ENCODE measurements at places on chromosomes 5 and 9. TPM values are rescaled to one million over a fixed set of nuclear protein-coding genes. Genes with fewer than 3 reads are reported as not detected.

DNA sequence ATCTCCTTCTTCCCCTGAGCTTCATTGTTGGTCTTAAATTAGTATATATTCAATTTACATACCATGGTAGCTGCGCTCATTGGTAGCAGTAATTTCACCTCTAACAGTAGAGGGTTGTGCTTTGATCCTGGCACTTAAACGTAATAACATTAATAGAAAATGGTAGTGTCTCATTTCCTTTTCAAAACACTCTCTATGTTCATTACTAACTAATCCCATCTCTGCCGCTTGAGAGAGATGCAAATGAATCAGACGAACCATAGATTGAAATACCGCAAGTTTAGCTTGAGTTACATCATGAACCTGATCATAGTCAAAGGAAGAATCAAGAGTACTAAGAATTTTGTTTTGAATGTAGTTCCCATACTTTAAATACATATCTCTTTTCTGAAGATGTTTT lies 2.2 kb downstream of the THBS4 start:
- no peaks in the 10 kb centered on the region for H3K4me1 ChIP-seq
- no peak overlapping the region for H3K27ac ChIP-seq
- no peak for DNase-seq
- peaks cover 2% of the 10 kb centered on the region for H3K27me3 ChIP-seq
- H3K36me3 ChIP-seq = no peaks in the 10 kb centered on the region

DNA sequence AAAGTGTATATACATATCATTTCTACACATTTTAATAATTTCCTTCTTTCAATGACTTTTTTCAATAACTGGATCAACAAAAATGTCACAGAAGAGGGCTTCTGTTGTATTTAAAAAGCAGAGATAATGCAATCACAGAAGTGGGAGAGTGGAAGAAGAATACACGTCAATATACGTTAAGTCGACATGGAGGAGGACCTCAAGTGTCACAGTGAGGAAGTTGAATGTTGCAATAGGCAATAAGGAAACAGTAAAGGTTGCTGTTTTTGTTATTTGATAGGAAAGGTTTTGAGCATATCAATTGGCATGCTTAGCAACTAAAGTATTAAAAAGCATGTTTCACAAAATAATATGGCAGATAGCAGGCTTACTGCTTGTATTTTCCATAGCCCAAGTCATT lies 184.0 kb upstream of the NR4A3 start:
- H3K4me1 ChIP-seq = no peaks in the 10 kb centered on the region
- no peaks in the 10 kb centered on the region for H3K36me3 ChIP-seq
- no peak overlapping the region for H3K27ac ChIP-seq
- no peaks in the 10 kb centered on the region for H3K27me3 ChIP-seq
- no peak overlapping the region for H3K4me3 ChIP-seq

DNA sequence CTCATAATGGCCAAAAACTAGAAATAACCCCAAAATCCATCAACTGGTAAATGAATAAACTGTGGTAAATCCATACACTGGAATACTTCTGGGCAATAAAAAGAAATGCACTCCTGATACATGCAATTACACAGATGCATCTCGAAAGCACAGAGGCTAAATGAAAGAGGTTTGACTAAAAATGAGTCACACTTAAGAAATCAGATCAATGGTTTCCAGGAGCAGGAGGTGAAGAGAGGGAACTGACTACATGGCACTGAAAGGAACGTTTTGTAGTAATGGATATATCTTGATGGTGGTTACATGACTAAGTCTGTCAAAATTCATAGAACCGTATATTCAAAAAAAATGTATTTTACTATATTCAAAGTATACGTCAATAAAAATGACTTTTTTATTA lies 42.4 kb downstream of the STRBP start:
- no peak for DNase-seq
- no peak overlapping the region for H3K4me3 ChIP-seq
- no peaks in the 10 kb centered on the region for H3K36me3 ChIP-seq

- DNase-seq = no peak
- no peaks in the 10 kb centered on the region for H3K4me1 ChIP-seq
- H3K36me3 ChIP-seq = no peaks in the 10 kb centered on the region
- H3K27ac ChIP-seq = no peak overlapping the region
Observed at GRCh38 chr5:171092194-171092593, 216.9 kb upstream of the TLX3 start.

DNA sequence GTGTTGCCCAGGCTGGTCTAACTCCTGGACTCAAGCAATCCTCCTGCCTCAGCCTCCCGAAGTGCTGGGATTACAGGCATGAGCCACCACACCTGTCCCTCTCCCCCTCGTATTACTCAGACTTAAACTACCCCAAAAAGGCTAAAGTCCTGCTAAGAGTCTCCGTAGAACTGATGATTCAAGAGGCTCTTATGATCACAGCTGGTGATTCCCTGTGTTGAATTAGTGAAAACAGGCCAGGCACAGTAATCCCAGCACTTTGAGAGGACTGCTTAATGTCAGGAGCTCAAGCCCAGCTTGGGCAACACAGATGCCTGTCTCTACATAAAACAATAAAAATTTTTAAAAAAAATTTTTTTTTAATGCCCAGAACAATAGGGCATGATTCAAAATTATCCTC lies 9.2 kb downstream of the CDC26 start:
- H3K36me3 ChIP-seq = peaks cover 20% of the 10 kb centered on the region
- H3K4me1 ChIP-seq = no peaks in the 10 kb centered on the region
- no peaks in the 10 kb centered on the region for H3K27me3 ChIP-seq
- DNase-seq = no peak

- no peak overlapping the region for H3K4me3 ChIP-seq
- no peaks in the 10 kb centered on the region for H3K4me1 ChIP-seq
- DNase-seq = no peak
- H3K27ac ChIP-seq = no peak overlapping the region
- H3K27me3 ChIP-seq = no peaks in the 10 kb centered on the region
- no peaks in the 10 kb centered on the region for H3K36me3 ChIP-seq
Observed at GRCh38 chr9:105483618-105484017, 35.8 kb downstream of the FSD1L start.

GRCh38 chr5:79591326-79591725 lies 20.9 kb upstream of the TENT2 start:
- no peak for DNase-seq
- H3K36me3 ChIP-seq = no peaks in the 10 kb centered on the region

GRCh38 chr5:176775409-176775808 lies 35.0 kb upstream of the UNC5A start:
- H3K4me1 ChIP-seq = peaks cover 2% of the 10 kb centered on the region
- H3K36me3 ChIP-seq = no peaks in the 10 kb centered on the region
- no peaks in the 10 kb centered on the region for H3K27me3 ChIP-seq
- DNase-seq = no peak

DNA sequence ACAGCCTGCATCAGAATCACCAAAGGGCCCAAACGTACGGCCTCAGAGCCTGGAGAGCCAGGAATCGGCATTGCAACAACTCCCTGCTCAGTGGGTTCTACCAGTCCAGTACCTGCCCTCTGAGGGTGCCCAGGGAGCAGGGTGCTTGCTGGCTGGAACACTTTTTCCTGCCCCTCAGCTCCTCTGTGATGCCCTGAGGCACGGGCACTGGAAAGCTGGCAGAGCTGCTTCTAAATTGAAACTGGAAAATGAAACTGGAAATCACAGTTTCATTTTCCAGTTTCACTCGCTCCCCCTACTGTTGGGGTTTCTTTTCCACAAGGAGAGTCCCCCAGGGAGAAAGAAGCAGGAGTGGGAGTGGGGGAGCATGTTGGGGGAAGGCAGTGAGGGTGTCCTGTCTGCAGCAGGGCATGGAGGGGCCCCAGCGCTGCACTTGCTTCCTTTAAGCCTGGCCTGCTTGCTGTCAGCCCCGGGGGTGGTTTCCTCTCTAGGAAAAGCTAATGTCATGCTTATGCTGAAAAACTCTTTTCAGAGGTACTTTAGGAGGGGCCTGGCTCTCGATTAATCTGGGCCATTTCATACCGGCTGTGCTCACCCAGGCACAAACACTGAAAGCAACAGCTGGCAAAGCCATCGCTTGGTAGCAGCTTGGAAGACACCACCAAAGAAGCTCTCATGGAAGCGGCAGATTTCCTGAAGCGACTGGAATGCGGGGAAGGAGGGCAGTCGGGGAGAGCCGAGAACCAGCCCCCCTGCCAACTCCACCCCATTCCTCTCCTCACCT lies 26.2 kb downstream of the IRF1 start:
- no peaks in the 10 kb centered on the region for H3K36me3 ChIP-seq
- peak overlapping the region; percentile 79 for H3K27ac ChIP-seq
- H3K4me3 ChIP-seq = no peak overlapping the region
- DNase-seq = no peak
- H3K27me3 ChIP-seq = no peaks in the 10 kb centered on the region
- H3K4me1 ChIP-seq = peaks cover 24% of the 10 kb centered on the region

DNA sequence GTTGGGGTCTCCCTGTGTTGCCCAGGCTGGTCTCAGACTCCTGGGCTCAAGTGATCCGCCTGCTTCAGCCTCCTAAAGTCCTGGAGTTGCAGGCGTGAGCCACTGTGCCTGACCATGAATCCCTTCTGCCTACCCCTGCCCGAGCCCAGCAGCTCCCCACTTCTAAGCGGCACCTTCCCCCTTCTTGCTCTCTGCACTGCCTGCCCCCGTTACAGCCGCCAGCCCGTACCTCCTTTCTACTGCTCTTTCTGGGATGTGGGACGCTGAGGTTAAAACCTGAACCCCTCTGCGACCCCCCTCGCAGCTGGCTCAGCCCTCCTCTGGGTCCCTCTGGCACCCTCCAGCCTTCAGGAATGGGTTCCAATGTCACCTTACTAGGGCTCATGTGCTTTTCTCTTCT lies 249.6 kb downstream of the PBX3 start:
- H3K4me3 ChIP-seq = no peak overlapping the region
- no peak for DNase-seq
- no peaks in the 10 kb centered on the region for H3K4me1 ChIP-seq
- H3K27me3 ChIP-seq = no peaks in the 10 kb centered on the region
- H3K27ac ChIP-seq = no peak overlapping the region

GRCh38 chr9:97575673-97576200 lies 57.4 kb downstream of the TSTD2 start:
- H3K4me1 ChIP-seq = no peaks in the 10 kb centered on the region
- H3K36me3 ChIP-seq = no peaks in the 10 kb centered on the region
- H3K27ac ChIP-seq = no peak overlapping the region
- no peak for DNase-seq
- no peak overlapping the region for H3K4me3 ChIP-seq

DNA sequence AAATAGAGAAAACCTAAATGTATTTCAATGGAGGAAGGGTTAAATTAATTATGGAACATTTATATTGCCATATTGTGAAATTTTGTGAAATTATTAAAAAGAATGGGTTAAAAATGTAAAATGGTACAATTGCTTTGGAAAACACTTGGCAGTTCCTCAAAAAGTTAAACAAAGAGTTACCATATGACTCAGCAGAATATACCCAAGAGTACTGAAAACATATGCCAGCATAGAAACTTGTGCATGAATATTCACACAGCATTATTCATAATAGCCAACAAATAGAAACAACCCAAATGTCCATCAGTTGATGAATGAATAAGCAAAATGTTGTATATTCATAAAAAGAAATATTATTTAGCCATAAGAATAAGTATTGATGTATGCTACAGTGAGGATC lies 181.0 kb upstream of the MAST4 start:
- peak; percentile 38 for DNase-seq
- H3K4me3 ChIP-seq = no peak overlapping the region
- H3K27ac ChIP-seq = no peak overlapping the region

- no peak for DNase-seq
- H3K27me3 ChIP-seq = no peaks in the 10 kb centered on the region
Observed at GRCh38 chr5:119400245-119400644, 44.4 kb downstream of the TNFAIP8 start.

DNA sequence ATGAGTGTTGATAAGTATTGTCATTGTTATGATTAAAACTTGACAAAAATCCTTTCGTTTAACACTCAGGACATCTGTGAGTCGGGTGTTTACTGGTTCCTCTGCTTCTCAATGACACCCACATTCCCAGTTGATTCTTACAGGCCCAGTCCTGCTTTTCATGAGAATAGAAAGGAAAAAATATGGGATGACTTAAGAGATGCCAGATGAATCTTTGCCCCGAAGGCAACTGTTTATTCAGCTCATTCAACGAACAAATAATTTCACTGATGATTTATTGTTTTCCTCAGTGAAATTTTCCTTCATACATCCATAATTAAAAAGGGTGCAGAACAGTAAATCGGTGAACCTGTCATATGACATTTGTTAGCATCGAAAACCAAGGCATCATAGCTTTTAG lies 452.4 kb upstream of the WWC1 start:
- no peaks in the 10 kb centered on the region for H3K36me3 ChIP-seq
- DNase-seq = no peak
- H3K4me1 ChIP-seq = no peaks in the 10 kb centered on the region
- no peak overlapping the region for H3K27ac ChIP-seq
- H3K4me3 ChIP-seq = no peak overlapping the region

- DNase-seq = no peak
- no peak overlapping the region for H3K4me3 ChIP-seq
- H3K27me3 ChIP-seq = peaks cover 4% of the 10 kb centered on the region
Observed at GRCh38 chr5:2170761-2171160, 288.0 kb upstream of the IRX4 start.

GRCh38 chr5:133952729-133953567 lies 15.5 kb downstream of the C5orf15 start:
- no peaks in the 10 kb centered on the region for H3K27me3 ChIP-seq
- H3K27ac ChIP-seq = peak overlapping the region; percentile 83
- peaks cover 16% of the 10 kb centered on the region for H3K36me3 ChIP-seq
- peak; percentile 34 for DNase-seq
- H3K4me1 ChIP-seq = peaks cover 3% of the 10 kb centered on the region

- H3K4me3 ChIP-seq = peak overlapping the region; percentile 83
- H3K27me3 ChIP-seq = no peaks in the 10 kb centered on the region
- no peaks in the 10 kb centered on the region for H3K36me3 ChIP-seq
- peaks cover 8% of the 10 kb centered on the region for H3K4me1 ChIP-seq
- peak; percentile 73 for DNase-seq
Observed at GRCh38 chr9:105694848-105695581, 674 bp downstream of the TMEM38B start.

DNA sequence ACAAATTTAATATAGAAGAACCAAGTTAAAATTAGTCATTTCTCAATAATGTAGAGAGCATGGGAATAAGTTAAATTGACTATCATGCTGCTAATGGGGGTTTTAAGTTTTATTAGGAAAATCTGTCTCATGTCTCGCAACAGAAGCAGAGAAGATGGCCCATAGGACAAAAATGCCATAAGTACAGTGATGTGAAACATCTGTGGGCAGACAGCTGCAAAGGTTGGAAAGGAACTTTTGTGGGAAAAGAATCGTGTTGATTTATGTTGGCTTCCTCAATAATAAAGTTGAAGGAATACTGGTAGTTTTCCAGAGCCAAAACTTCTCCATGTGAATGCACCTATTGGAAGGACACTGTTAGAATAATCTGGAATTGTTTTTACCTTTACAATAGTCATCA lies 44.8 kb downstream of the VCAN start:
- DNase-seq = peak; percentile 38
- H3K36me3 ChIP-seq = no peaks in the 10 kb centered on the region
- no peak overlapping the region for H3K27ac ChIP-seq
- no peak overlapping the region for H3K4me3 ChIP-seq
- H3K27me3 ChIP-seq = no peaks in the 10 kb centered on the region
- no peaks in the 10 kb centered on the region for H3K4me1 ChIP-seq

- H3K4me3 ChIP-seq = no peak overlapping the region
- H3K36me3 ChIP-seq = no peaks in the 10 kb centered on the region
- DNase-seq = no peak
- H3K27ac ChIP-seq = no peak overlapping the region
Observed at GRCh38 chr5:126888175-126888574, 111.2 kb downstream of the LMNB1 start.

Gene TTC16
- total RNA-seq = 5.6 TPM

Gene WNT8A
- not detected for total RNA-seq

Gene FCN2
- not detected for total RNA-seq

Gene MORN5
- total RNA-seq = 22.9 TPM

Gene ATP10B
- 0.18 TPM for total RNA-seq

Gene TRPM3
- total RNA-seq = 0.49 TPM
